GM12892 (cell line): ENCODE measurements at places on chromosomes 13 and 19.

DNA sequence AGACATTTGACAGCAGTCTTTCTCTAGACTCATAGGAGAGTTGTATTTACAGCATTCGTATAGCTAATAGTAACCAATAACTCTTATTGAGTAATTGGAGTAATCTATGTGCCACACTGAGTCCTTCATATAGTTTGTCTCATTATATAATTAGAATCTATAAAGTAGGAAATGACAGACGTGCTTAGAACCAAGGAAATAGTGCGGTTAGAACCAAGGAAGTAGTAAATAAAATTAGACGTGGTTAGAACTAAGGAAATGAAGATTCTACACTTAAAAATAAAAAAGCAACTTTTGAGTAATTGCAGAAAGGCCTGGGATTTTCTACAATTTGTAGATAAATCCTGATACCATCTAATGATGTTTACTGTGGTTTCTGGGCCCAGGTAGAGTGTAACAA lies 107.8 kb upstream of the TNFSF11 start:
- no peak for DNase-seq

- no peak for DNase-seq
Observed at GRCh38 chr19:1429750-1430149, 8.4 kb upstream of the RPS15 start.

DNA sequence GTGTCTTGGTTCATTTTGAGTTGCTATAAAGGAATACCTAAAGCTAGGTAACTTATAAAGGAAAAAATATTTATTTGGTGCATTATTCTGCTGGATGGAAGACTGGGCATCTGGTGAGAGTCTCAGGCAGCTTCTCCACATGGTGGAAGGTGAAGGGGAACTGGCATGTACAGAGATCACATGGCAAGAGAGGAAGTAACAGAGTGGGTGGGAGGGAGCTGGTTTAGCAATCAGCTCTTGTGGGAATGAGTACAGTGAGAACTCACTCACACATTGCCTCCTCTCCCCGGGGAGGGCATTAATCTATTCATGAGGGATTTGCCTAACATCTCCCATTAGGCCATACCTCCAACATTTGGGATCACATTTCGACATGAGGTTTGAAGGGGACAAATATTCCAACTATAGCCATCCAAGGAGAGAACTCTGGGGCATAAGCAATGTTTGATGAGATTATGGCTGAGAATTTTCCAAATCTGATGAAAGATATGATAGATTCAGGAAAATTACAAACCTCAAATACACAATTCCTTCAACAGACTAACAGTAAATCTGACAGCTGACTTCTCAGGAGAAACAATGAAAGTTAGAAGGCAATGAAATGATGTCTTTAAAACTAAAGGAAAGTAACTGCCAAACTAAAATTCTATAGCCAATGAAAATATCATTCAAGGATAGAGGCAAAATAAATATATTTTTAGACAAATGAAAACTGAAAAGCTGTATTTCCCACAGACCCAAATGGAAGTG lies 52.5 kb downstream of the MTUS2 start:
- no peak for DNase-seq

GRCh38 chr13:99687723-99688397 lies 186.6 kb downstream of the TM9SF2 start:
- no peak for DNase-seq

DNA sequence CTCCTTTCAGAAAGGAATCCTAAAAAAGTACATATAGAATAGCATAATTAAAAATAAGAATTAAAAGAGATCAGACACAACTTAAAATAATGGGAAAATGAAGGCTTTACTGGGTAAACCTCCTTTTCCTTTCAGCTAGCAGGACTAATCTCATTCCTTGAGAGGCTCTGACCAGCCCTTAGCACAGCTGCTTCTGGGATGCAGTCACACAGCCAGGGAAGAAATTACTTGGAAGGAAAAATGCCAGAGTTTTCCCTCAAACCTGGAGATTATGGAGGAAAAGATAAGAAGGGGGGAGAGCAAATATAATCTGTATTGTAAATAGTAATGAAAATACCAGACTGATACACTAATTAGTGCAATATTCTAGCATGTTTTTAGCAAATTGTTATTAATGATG lies 91.8 kb downstream of the LRCH1 start:
- DNase-seq: no peak

- no peak for DNase-seq
Observed at GRCh38 chr19:27777726-27778125, 1435.2 kb downstream of the UQCRFS1 start.

- no peak for DNase-seq
Observed at GRCh38 chr13:73777134-73777533, 357.1 kb downstream of the KLF12 start.

- DNase-seq: no peak
Observed at GRCh38 chr13:77429320-77430142, 102.6 kb upstream of the MYCBP2 start.

GRCh38 chr13:65236841-65237418 lies 1993.2 kb downstream of the PCDH9 start:
- DNase-seq: no peak
